ENCODE measurements at places on chromosomes 7 and 10.
A peak's percentile ranks its signal among the peaks of the same experiment; 100 is the strongest.

GRCh38 chr7:100866729-100867039 lies 503 bp upstream of the TRIP6 start:
- DNase-seq, result no peak

DNA sequence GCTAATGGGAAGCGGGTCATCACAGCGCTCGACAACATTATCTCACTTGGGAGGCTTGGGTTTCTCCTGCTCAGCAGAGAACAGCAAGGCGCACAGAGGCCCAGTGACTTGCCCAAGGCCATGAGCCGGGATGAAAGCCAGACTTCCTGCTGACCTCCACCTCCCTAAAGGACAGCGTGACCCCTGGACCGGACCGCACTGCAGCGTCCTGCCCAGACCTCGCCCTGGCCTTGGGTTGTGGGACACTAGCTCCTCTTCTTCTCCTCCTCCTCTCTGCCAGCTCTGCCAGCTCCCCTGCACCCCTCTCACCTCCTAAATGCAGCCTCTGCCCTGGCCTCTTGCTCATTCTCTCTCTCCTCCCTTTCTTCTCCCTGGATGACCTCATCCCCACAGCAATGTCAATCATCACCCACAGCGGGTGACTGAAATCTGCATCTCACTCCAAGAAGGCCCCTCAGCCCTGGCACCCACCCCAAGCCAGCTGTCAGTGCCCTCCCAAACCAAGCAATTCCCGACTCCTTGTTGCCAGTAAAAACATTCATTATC lies 19.4 kb downstream of the SPOCK2 start:
- no peak for DNase-seq

- DNase-seq, result no peak
Measured at GRCh38 chr10:96075977-96076376, 32.6 kb downstream of the CCNJ start.

GRCh38 chr10:124935946-124936345 lies 6.0 kb upstream of the ZRANB1 start:
- DNase-seq, result no peak

DNA sequence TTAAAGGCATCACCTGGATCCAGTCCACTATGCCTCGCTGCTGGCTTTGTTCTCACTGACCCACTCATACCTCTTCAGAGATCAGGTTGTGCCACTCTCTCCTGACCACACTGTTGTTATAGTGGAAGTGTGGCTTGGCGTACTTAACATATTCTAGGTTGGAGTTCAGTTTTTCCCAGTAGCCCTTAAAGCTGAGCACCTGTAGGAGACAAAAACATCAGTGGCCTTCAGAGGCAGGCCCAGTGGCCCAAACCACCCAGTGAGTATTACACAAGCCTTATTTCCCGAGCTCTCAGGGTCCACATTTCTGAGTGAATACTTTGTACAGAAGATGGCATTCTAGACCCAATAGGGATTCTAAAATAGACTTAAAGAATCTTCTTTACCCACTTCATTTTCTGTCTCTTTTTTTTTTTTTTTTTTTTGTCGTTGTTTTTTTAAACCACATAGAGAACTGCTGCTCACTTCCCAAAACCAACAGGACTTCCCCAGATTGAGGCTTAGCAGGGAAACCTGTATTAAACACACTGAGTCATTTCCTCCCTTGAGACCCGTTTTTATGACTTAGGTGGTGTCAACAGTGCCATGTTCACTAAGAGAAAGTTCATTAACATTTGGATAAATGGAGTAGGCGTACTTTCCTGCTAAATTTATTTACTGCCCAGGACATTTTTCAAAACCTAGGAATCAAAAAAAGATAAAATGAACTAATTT lies 85.8 kb downstream of the GSAP start:
- peak; percentile 44 for DNase-seq

- DNase-seq, result no peak
Measured at GRCh38 chr7:85156661-85157208, 30.1 kb downstream of the SEMA3D start.

- DNase-seq, result no peak
Measured at GRCh38 chr7:5831196-5831595, 49.4 kb upstream of the OCM start.

DNA sequence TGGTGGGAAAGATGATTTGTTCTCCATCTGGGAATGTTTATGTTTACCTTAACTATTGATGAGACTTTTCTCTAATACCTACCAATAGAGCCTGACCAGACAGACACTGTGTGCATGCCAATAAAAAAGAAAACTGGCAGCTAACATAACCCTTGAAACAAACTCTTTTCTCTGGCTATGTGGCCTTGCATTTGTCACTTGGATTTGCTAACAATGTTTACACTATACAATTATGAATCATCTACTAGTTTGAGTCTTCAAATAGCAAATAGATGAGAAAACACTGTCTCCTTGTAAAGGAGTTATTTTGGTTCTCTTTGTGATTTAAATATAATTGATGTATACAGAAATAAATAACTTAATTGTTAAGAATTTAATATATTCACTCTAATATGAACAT lies 273.1 kb downstream of the SEMA3D start:
- no peak for DNase-seq

GRCh38 chr7:30143748-30144251 lies 9.0 kb downstream of the MTURN start:
- DNase-seq, result no peak

DNA sequence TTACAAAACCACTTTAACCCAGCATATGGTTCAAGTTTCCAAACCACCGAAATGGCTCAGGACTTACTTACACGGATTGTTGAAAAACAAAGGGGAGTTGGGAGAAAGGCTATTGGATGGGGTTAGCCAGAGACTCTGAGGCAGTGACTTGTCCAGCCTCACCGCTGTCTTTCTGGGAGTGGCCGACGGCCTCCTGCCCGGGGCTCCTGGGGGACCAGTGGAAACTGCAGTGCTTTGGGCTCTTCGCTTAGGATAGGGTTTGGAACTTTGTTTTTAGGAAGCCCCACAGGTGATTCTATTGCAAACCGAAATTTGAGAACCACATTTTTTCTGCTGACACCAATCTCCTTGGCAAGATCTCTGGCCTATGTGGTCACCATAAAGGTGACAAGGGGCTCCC lies 38.1 kb upstream of the R3HCC1L start:
- DNase-seq, result no peak

DNA sequence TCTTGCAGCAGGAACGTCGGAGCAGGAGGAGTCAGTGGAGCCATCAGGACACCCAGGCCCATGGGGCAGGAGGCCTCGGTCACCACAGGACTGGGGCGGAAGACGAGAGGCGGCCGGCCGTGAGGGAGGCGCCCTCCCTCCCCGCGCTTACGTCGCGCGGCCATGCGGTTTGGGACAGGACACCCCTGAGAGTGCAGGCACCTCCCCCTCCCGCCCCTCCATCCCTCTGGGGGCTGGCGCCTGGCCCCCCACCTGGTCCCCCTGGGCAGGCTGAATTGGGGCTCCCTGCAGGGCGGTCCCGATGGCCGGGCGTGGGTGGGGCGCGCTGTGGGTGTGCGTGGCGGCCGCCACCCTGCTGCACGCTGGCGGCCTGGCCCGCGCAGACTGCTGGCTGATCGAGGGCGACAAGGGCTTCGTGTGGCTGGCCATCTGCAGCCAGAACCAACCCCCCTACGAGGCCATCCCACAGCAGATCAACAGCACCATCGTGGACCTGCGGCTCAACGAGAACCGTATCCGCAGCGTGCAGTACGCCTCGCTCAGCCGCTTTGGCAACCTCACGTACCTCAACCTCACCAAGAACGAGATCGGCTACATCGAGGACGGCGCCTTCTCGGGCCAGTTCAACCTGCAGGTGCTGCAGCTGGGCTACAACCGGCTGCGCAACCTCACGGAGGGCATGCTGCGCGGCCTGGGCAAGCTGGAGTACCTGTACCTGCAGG lies 74.4 kb downstream of the ELFN1 start:
- DNase-seq, result no peak
